ENCODE measurements at places on chromosomes 2 and 18. TPM values are rescaled to one million over a fixed set of nuclear protein-coding genes. Genes with fewer than 3 reads are reported as not detected.

FSIP2 gene
- polyA plus RNA-seq: 4.1 TPM

GATA6 gene
- 7.3 TPM for polyA plus RNA-seq

MPP4 gene
- 0.47 TPM for polyA plus RNA-seq

CNTNAP5 gene
- polyA plus RNA-seq: 0.03 TPM

GLI2 gene
- polyA plus RNA-seq: 10.8 TPM

MATN3 gene
- polyA plus RNA-seq: 3.7 TPM

RNASEH1 gene
- 21.2 TPM for polyA plus RNA-seq

ABCG5 gene
- 0.63 TPM for polyA plus RNA-seq

IL1F10 gene
- polyA plus RNA-seq: not detected

MTIF2 gene
- 51.7 TPM for polyA plus RNA-seq

B4GALT6 gene
- polyA plus RNA-seq: 20.7 TPM

SCLY gene
- 34.0 TPM for polyA plus RNA-seq

DNA sequence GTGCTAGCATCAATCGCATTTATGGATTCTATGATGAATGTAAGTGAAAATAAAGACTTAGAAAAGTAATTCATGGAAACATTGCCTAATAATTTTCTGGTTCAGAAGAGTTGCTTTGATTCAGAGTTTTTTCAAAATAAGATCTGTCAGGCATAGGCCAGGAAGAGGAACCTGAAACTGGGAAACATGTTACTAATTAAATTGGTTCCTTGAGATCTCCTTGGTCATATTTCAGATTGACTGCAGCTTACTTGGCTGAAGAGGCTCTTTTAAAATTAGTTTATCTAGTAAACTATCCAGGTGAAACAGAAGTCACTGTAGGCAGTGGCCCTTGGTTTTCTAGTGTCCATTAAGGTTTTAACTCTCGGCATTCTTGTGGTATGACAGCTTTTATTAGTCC is 27.4 kb downstream of the PPP1CB start:
- DNase-seq: peak; percentile 8

- DNase-seq: no peak
Measured at GRCh38 chr2:174014699-174015070, 49.5 kb upstream of the SP3 start.

- DNase-seq: peak; percentile 50
Measured at GRCh38 chr2:174325373-174326160, 9.2 kb upstream of the SP9 start.

GRCh38 chr2:164028814-164029534 is 293.2 kb upstream of the FIGN start:
- DNase-seq: no peak

- DNase-seq: no peak
Measured at GRCh38 chr2:71601136-71602114, 148.1 kb downstream of the DYSF start.

- DNase-seq: no peak
Measured at GRCh38 chr2:101330253-101330933, 21.9 kb upstream of the RNF149 start.

DNA sequence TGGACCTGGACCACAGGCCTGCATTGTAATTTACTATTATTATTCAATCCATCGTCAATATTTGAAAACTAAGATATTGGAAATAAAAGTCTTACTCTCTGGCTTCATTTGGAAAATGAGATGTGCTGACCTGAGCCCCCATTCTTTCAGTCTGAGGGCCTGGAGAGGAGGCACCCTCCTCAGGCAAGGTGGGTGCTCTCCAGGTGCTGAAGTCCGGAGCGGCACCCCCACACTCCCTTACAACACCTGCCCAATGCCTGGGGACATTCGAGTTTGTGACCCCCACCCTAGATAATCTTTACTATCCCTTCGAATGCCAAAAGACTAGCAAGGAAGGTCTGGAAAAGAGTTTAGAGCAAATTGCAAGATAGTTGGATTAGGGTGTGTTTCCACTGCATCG is 133.3 kb downstream of the EN1 start:
- DNase-seq: no peak

- peak; percentile 13 for DNase-seq
Measured at GRCh38 chr18:741931-742512, 29.6 kb upstream of the ENOSF1 start.

DNA sequence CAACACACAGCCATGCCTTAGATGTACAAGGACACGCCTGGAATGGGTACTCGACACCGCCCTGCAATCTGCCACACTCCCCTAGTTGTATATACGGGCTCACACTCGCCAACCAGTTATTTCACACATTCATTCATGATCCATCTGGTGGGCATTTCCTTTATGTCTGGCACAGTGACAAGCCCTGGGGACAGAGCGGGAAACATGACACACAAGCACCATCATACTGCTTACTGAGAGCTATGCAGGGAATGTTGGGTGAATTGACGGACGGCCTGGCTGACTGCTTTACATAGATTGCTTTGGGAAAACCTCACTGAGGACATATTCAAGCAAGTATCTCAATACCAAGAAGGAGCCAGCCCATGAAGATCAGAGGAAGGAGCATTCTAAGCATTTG is 448.0 kb upstream of the SPRED2 start:
- no peak for DNase-seq

GRCh38 chr2:232522623-232523401 is 2.6 kb downstream of the PRSS56 start:
- DNase-seq: no peak

GRCh38 chr2:98869272-98869641 is 66.8 kb downstream of the CRACDL start:
- DNase-seq: peak; percentile 13

DNA sequence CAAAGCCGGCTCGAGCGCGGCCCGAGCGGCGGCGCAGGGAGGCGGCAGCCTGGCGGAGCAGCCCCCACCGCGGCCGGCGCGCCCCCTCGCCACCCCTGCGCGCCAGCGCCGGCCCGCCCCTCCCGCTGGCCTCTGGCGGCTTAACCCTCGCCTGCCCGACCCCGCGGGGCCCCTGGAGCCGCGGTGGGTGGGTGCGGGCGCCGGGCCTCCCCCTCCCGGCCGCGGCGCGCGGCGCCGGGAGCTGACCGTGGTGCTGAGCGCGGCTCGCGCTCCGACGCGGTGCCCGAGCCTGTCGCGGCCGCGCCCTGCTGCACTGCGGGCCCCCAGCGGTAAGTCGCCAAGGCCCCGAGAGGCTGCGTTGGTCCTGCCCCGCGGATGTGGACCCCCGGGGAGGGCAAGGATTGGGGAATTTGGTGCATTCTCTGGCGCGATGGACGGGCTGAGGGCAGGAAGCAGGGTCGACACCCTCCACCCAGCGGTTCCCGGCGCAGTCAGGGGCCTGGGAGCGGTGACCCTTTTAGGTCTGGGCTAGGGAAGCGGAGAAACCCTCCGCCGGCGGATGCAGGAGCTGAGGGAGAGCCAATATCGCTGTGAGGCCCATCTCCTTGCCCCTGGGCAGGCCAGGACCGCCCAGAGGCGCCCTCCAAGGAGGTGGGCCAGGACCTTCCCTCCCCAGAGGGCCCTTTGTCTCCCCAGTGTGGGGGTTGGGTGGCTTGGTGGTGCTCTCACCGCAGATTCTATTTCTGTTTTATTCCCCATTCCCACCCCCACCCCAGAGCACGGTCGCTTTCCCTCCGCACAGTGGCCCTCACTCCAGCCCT is 923 bp downstream of the AMER3 start:
- DNase-seq: peak; percentile 54

DNA sequence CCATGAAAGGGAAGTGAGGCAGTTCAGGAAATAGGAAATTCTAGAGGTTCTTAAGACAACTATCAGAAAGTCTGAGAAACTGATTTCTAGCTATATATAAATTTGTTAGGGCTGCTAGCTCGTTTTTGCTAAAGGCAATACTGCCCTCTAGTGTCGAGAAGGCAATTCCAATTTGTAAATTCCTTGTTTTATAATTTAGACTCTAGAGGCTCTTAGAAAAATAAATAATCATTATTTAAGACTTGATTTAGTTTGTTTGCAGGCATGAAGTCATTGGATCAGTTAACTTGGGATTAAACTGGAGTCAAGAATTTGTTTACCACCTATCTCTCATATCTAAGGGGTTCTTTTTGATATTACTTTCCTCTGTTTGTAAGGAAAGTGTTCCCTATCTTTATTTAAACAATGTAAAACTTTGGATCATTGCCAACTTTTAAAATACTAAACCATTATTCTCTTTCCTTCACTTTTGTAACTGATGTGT is 66.2 kb downstream of the ACVR2A start:
- DNase-seq: peak; percentile 59

- DNase-seq: no peak
Measured at GRCh38 chr2:61109291-61109690, 43.6 kb downstream of the SANBR start.

Measured in left kidney (tissue), 8 donors.